Activated T-cell treated with anti-CD3 and anti-CD28 coated beads, Interleukin-2, amount 50 U/mL, for 72 hours (primary cell): ENCODE measurements at places on chromosomes 12 and 14. TPM values are rescaled to one million over a fixed set of nuclear protein-coding genes. Genes with fewer than 3 reads are reported as not detected.
A peak's percentile ranks its signal among the peaks of the same experiment; 100 is the strongest.

- DNase-seq: peak; percentile 83
Measured at GRCh38 chr14:98138666-98139065, 1133.3 kb downstream of the BCL11B start.

DNA sequence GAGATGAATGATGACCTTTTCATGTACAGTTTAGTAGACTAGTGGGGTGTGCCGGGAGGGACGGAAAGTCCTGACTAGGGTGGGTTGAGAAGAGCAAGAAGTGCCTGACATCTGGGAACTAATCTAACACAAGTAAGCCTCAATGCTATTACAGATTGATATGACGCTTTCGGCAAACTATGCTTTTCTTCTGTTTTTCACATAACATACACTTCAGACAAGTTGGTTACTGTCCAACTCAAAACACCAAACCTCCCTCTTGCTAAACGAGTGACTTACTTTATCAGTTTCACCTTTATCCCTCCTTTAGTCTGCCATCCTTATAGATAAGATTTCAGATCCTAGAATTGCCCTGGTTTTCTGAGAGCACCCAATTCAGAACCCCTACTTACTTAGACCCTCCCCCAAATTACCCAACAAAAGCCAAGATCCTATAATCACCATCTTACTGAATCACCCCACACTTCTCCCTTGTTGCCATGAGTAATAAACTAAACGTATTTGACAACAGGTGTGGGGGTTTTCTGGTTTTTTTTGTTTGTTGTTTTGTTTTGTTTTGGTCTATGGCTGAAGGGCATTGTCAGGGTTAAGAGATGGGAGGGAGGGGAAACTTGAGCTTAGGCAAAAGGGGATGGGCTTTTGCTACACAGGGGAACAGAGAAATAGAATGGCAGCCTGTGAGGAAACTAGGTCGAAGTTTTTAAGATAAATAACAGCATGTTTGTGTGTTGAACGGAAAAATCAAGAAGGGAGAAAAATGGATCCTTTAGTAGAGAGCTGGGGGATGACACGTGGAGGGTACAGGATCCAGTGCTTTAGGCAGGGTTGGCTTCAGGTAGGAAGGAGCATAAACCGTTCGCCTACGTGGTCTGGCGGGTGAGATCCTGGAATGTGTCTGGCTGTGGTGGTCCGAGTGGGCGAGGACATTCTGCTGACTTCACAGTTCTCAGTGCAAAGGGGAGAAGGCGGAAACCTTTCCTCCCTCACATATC lies 6.1 kb upstream of the PSMA3 start:
- DNase-seq: peak; percentile 25

GRCh38 chr14:58634406-58635090 lies 3.2 kb upstream of the DACT1 start:
- no peak for DNase-seq

GRCh38 chr14:68473069-68473468 lies 319.8 kb downstream of the ZFP36L1 start:
- no peak for DNase-seq

DNA sequence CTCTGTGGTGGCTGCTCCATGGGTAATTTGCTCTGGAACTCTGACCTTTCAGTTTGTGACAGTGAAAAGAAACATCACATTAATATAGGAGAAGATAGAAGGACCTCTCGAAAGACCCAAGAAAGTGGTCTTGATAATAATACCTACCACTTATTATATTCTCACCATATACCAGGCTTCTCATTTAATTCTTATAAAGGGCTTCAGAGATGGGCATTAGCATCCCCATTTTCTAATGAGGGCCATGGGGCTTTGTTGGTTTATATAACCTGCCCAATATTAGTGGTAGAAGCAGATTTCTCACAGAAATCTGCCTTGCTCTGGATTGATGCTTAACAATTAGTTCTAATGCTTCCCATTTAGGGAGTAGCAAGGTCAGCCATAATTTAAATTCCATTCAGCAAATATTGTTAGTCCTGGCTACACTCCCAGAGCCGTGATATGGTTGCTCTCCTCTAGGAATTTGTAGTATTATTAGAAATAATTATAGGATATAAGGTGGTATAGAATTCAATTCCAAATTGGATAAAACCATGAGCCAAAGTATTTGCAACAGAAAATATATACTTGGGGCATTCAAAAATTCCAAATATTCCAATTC lies 7.4 kb upstream of the AMIGO2 start:
- no peak for DNase-seq

DNA sequence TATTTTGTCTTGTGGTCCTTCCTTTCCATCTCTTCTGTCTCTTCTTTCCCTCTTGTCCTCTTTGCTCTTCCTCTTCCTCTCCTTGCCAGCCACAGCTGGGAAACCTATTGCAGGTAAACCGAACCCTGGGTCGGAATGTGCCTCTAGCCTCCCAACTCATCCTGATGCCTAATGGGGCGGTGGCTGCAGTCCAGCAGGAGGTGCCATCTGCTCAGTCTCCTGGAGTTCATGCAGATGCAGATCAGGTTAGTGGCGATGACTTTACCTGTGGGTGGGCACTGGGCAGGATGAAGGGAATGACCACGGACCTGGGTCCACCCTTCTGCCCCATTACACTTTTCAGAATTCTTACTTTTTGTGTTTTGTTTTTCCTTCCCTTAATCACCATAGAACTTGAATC lies 8.2 kb downstream of the PHC1 start:
- peak; percentile 2 for DNase-seq

DNA sequence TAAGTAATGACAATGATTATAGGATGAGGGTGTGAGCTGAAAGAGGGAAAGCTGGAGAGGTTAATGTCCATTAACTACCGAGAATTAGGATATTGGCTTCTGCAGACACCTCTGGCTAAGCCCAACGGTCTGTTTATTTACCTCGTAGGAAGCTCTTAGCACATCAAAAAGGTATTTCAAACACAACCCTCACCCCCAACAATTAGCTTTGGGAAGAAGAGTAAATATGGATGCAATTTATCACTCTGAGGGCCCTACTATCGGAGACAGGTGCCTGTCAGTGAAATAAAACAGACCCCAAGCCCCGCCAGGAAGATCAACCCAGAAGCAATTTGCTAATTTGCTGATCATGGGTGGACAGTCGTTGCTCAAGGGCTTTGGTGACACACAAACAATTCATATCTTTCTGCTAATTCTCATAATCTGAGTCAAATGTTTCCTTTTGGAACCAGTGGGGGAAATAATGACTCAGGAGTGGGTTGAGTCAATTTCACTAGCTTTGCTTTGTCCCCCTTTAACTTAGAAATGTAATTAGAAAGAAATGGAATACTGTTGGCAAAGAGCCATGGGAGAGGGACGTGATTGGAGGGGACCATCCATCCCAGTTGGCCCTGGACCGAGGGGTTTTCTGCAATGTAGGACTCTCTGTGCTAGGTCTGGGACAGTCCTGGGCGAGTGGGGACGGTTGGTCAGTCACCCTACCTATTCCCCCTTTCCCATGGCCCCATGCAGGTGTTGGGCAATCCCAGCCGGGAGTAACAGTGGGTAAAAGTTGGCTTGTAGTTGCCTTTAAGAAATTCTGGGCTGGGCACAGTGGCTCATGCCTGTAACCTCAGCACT lies 99.1 kb upstream of the MED13L start:
- peak; percentile 11 for DNase-seq

SELPLG gene
- total RNA-seq: 49.6 TPM

COX8C gene
- total RNA-seq: 1.2 TPM
